ENCODE measurements at places on chromosomes 3 and 15. TPM values are rescaled to one million over a fixed set of nuclear protein-coding genes. Genes with fewer than 3 reads are reported as not detected.
A peak's percentile ranks its signal among the peaks of the same experiment; 100 is the strongest.

DNA sequence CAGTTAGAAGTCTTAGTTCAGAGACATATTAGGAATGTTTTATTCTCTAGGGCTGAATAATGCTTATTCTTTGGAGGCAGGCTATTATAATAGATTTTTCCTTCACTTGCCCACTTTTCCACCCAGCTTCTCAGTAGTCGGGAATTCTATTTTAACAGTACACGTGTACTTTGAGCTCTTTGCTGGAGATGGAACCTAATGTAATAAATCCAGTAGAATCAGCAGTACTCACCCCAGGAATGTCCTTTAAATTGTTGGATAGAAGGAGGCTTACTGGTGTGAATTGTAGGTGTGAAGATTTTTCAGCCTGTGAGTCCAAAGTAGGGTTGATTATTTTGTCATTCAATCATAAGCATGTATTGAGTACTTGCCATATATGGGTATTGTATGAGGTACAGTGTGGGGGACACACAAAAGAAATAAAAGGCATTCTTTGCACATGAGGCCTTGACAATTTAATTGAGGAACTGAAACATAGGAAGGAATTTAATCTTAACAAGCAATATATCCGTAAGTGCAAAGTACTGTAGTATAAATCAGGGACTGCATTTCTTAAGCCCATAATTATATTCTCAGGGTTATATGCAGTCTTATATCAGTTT, 29.5 kb upstream of the MGA start:
- DNase-seq, result no peak

GRCh38 chr15:86444527-86444926, 364.9 kb downstream of the AGBL1 start:
- DNase-seq, result no peak

- DNase-seq, result no peak
These were observed 50.4 kb upstream of the CASR start for GRCh38 chr3:122132949-122133540.

GRCh38 chr15:89377024-89377841, 42.6 kb upstream of the POLG start:
- no peak for DNase-seq

DNA sequence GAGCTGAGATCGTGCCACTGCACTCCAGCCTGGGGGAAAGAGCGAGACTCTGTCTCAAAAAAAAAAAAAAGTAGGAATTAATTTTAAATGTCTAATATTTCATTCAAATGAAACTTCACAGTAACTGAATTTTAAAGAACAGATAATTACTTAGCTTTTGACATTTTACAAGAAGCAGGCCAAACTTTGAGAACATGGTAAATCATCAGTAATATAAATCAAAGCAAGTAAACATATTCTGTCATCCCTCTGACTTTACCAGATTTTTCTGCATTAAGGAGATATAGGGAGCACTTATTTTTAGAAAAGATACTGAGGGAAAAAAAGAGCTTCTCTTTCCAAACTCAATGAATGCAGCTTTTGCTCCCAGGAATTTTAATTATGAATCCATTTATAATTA, 37.0 kb downstream of the NR1I2 start:
- DNase-seq, result no peak

GRCh38 chr15:49750553-49750952, 129.7 kb downstream of the DTWD1 start:
- no peak for DNase-seq

GRCh38 chr3:194718079-194718478, 32.4 kb downstream of the FAM43A start:
- no peak for DNase-seq

- DNase-seq, result no peak
These were observed 791.2 kb downstream of the AGBL1 start for GRCh38 chr15:86870846-86871245.

DNA sequence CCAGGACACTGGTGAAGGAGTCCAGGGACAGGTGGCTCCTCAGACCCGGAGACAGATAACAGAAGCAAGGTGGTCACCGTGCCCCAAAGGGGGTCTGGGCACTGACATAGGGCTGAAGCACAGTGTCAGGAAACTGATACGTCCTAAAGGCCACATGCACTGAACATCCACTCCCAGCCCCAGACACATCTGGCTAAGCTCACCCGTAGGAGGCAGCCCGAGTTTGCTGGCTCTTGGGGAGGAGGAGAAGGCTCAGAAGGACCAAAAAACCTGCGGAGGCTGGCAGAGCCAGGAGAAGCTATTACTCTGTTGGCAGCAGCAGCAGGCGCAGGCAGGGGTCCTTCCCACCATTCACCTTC, 1.2 kb downstream of the CACNA2D2 start:
- DNase-seq, result no peak

- DNase-seq, result no peak
These were observed 13.2 kb downstream of the NR1I2 start for GRCh38 chr3:119794971-119795612.

DNA sequence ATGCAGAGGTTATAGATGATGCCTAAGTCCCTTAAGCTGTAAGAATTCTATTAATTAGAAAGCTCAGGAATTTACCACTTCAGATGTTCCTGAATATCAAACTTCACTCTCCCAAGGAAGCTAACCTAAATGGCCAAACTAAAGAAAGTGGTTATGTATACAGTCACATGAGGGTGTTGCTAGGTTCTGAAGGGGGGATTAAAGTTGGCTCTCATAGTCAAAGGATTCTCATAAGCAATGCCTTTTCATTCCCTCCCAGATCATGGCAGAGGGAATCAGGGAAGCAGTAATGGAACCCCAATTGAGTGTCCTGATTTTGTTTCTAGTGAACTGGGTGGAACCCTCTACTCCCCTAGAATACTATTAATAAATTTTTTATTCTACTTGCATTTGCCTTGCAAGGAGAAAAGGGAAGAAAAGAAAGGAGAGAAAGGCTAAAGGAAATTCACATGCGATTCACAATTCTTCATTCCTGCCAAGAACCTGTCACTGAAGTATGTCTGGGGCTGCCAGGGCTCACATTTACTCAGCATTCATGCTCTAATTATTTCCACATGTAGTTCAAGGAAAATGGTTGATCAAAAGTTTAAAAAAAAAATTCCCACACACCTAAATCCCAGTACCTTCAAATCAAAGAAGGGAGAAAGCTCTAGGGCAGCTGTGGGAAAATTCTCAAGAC, 25.1 kb downstream of the FSTL1 start:
- DNase-seq, result peak; percentile 81

DNA sequence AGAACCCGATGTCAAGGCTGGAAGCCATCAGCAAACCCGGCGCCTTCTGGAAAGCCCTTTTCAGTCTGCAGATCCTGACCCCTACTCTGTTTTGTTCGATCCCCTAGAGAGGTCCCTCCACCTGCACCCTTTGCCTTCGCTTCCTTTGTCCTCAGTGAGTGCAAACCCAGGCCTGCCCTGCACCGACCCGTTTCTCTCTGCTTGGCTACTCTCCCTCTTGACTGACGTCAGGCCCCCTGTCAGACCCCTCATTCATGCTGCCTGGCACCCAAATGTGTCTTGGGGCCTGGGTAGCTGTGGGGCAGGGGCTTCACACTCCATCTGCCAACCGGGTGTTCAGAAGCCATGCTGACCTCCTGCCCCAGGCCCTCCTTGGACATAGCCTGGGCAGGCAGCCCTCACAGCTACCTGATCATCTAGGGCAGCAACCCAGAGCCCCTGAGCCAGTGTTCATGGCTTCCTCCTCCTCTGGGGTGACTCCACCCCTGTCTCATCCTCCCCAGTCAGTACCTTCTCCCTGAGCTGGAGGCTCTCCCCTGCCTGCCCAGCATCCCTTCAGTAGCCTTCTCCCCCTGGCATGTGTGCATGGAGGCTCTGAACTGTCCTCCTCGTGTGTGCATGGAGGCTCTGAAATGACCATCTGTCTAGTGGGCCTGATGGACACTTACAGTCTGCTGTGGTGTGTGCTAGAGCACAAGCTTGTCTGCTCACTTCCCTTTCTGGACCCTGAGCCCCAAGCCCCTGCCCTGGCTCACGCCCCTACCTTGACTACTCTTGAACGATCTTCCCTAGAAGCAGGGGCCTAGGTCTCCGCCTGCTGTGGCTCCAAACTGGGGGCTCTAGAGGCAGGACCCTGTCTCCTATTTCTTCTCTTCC, 69.4 kb downstream of the EXOG start:
- no peak for DNase-seq

- no peak for DNase-seq
These were observed 530.8 kb upstream of the BCHE start for GRCh38 chr3:166367947-166368533.

- no peak for DNase-seq
These were observed 67.5 kb downstream of the LRCH3 start for GRCh38 chr3:197858598-197858997.

GRCh38 chr3:39294446-39295183, 14.8 kb upstream of the CX3CR1 start:
- no peak for DNase-seq

DNA sequence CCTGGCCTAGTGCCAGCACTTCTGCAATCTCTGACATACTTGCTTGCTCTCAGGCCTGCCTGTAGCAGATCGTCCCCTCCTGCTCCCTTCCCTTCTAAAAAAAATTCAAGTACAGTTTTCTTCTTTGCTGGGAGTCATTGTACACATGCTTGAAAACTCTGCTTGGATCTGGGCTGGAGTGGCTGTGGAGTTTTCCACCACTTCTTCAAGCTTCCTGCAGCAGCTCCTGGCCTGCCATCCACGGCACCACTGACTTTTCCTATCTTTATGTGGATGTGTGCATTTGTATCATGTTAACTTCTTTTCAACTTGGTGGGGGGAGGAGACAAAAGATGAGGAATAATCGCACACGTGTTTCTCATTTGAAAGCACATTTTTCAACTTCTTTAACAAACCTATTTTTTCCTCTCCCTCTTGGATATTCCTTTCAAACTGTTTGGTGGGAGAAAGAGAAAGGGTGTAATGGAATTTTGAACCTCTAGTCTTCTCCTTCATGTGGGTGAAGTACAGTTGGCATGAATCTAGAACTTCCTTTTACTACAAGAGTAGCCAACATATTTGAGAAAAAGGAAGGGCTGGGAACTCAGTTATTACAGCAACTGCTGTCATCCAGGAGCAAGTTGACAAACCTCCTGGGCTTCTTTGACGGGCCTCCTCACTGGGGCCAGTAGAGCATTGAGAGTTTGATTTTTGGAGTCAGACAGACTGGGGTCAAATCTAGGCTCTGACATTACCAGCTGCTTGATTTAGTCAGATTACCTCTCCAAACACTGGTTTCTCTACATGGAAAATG, 61.2 kb upstream of the LRTM1 start:
- DNase-seq, result peak; percentile 30

DNA sequence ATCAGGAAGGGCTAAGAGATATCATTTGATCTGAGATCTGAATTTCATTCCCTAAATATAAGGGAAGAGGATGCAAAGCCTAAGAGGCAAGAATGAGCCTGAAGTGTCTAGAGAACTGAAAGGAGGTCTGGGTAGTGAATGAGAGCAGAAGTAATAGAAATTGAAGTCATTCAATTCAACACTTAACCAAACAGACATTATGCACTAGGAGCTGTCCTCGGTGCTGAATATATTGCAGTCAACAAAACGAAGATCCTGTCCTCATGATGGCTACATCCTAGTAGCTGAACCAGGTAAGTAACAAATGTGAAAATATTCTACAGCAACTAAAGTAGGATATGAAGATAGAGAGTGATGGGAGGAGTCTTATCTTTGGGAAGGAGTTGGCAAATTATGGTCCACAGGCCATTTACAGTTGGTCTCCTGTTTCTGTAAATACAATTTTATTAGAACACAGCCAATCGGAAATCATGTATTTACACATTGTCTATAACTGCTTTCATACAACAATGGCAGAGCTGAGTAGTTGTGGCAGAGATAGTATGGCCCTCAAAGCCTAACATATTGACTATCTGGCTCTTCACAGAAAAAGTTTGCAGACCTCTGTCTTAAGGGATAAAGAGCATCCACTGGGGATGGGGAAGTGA, 192.9 kb upstream of the CADPS start:
- no peak for DNase-seq

- DNase-seq, result no peak
These were observed 304.8 kb downstream of the EPHB1 start for GRCh38 chr3:135099734-135100355.

SPINK8 gene
- not detected for total RNA-seq

SKOR1 gene
- total RNA-seq, result 0.35 TPM

UBP1 gene
- 67.3 TPM for total RNA-seq

C2CD4A gene
- total RNA-seq, result not detected

NDUFB5 gene
- 59.7 TPM for total RNA-seq

PGBD4 gene
- total RNA-seq, result 4.1 TPM

SLC2A2 gene
- total RNA-seq, result not detected

SCAANT1 gene
- not detected for total RNA-seq

EAF2 gene
- total RNA-seq, result 3.4 TPM

INKA1 gene
- 16.7 TPM for total RNA-seq
